ENCODE measurements at places on chromosomes 16 and 17. TPM values are rescaled to one million over a fixed set of nuclear protein-coding genes. Genes with fewer than 3 reads are reported as not detected.

DNA sequence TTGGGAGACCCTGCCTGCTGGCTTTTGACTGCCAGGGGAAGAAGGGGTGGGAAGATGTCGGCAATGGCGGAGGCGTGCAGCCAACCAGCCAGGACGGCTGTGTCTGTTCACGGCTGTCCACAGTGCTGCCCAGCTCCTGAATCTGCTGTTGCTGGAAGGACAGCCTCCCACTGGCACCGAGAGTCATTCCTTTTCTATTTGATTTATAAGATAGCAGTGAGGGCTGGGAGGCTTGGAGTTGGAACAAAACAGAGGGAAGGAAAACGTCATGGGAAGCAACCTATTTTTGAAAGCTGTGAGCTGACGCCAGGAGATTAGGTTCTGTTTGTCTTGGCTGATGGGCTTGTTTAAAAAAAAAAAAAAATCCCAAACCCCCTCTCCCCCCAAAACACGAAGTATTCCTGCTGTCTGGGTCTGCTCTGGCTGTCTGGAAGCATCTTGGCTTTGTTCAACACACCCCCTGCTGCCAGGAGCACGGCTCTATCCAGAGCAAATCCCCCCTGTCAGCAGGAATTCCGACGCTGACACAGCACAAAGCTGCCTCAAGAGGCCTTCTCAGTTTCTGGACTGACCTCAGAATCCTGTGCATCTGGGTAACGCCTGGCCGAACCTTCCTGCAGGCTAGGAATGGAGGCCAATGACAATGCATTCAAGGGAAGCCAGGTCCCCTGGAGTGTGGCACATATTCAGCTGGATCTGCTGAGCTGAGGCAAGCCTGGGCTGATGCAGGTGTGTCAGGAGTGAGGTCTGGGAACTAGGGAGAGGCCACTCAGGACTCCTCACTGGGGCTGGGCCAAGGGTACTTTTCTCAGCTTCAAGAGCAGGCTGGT, 41.0 kb upstream of the SREBF1 start:
- DNase-seq = no peak

DNA sequence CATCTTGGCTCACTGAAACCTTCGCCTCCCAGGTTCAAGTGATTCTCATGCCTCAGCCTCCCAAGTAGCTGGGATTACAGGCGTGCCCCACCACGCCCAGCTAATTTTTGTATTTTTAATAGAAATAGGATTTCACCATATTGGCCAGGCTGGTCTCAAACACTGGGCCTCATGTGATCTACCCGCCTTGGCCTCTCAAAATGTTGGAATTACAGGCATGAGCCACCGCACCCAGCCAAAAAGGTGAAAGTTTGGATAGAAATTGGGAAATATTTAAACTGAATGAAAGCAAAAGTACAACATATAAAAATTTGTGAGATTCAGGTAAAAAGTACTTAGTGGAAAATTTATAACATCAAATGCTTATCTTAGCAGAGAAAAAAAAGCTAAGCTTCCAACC, 52.9 kb upstream of the KIFC3 start:
- no peak for DNase-seq

GRCh38 chr17:67769231-67769630, 51.5 kb downstream of the NOL11 start:
- no peak for DNase-seq

- peak; percentile 48 for DNase-seq
These were observed 53.4 kb downstream of the CACNG3 start for GRCh38 chr16:24309258-24310142.

DNA sequence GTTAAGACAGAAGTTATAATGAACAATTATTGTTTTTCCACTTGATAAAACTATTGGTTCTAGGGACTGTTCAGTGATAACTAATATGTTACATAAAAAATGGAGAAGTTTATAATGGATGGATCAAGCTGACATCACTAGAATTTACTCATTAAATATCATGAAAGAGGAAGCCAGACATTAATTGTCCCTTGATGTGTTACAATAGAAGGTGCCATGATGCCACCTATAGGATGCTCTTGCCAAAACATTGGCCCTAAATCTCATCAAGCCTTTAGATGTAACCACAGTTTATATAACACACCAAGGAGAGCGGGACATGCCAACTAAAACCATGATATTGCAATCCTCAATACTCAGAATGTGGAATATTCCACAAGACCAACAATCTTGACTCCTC, 147.9 kb upstream of the MON1B start:
- DNase-seq = no peak

DNA sequence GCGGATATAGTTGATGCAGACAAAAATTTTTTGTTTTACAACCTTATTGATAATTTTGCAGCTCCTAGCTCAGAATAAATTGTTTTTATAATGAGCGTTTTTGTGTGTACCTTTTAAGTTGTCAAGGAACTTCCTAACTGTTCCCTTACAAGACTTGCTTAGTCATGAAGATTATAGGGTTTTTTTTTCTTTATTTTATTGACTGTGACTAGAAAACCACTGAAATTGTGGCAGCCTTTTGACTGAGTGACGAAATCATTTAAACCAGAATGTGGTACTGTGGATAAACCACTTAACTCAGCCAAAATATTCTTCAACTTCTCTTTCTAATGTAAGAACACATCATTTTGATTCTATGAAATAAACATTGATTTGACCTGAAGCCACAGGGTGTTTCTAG, 40.8 kb upstream of the VPS4A start:
- DNase-seq = no peak

DNA sequence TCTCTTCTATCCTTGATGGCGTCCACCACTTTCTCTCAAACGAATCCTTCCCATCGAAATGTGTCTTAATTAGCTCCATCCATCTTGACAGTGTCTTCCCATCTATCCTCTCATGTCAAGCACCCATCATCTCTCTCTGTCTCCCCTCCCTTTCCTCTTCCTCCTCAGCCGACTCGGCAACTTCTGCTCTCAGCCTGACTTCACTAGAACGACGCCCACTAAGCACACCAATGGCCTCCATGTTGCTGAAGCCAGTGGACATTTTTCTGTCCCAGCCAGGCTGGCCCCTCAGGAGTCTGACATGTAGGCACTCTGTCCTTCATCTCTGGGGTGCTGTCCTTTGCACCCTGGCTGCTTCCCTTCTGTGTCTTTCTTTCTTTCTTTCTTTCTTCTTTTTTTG, 2.5 kb upstream of the SPATA20 start:
- DNase-seq = no peak

GRCh38 chr16:79517156-79517555, 83.4 kb downstream of the MAF start:
- no peak for DNase-seq

GRCh38 chr16:28534542-28535373, 4.0 kb downstream of the NUPR1 start:
- no peak for DNase-seq

DNA sequence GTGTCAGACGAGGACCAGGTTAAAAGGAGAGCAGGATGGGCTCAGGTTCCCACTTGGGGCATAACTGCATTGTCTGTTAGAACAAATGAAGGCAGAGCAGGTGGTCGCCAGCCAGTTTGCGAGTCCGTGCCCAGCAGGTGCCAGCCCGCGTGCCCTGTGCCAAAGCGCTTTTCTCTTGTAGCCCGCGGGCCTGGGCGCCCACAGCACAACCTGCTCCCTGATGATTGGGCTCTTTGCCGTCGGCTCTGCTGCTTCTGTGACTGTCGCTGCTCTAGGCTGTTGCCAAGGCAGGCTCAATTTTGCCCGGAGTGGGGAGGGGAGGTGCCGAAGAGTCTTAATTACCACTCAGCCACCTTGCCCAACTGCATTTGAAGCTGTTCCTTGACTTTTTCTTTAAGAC, 21.1 kb downstream of the KNOP1 start:
- DNase-seq = no peak

GRCh38 chr16:84547546-84548061, 43.1 kb upstream of the MEAK7 start:
- DNase-seq = no peak

GRCh38 chr16:56793492-56793891, 63.6 kb downstream of the NUP93 start:
- DNase-seq = no peak

GRCh38 chr17:45731459-45731858, 52.7 kb upstream of the CRHR1 start:
- DNase-seq = no peak

GRCh38 chr16:49020436-49020835, 261.2 kb downstream of the CBLN1 start:
- DNase-seq = no peak

GRCh38 chr17:49985310-49985990, 9.6 kb downstream of the DLX3 start:
- no peak for DNase-seq

DNA sequence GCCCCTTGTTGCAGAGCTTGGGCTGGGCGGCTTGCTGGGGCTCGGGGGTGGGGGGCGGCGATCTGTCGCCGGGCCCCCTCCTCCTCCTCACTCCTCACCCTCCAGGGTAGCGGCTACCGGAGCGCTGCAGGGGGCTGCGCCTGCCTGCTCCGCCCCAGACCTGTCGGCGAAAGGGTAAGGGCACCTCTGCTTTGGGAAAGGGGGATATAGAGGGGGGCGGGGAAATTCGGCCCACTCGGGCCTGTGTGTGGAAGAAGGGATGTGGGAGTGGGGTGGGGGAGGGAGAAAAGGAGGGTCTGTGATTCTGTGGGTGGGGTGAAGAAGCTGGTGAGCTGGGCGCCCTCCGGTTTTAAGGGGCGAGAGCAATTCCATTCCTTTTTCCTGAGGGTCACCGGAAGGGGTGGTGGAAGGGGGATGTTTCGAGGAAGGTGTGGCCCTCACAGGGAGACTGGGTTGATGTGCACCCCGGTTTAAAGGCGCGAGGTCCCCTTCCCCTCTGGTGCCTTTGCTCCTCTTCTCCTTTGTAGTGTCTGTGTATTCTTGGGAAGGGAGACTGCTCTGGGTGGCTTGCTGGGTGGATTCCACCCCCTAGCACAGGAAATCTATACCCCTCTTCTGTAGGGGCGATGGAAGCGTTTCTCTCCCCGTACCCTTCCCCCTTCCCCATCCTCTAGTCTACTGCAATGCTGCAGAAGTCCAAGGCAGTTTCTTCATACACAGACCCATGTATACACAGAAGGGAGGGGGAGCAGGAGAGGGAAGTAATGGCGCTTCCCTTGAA, 878 bp downstream of the TAOK1 start:
- peak; percentile 14 for DNase-seq

The PRR29 gene
- total RNA-seq = 1.1 TPM

- DNase-seq = no peak
These were observed 113.2 kb downstream of the SPECC1 start for GRCh38 chr17:20122254-20122879.

DNA sequence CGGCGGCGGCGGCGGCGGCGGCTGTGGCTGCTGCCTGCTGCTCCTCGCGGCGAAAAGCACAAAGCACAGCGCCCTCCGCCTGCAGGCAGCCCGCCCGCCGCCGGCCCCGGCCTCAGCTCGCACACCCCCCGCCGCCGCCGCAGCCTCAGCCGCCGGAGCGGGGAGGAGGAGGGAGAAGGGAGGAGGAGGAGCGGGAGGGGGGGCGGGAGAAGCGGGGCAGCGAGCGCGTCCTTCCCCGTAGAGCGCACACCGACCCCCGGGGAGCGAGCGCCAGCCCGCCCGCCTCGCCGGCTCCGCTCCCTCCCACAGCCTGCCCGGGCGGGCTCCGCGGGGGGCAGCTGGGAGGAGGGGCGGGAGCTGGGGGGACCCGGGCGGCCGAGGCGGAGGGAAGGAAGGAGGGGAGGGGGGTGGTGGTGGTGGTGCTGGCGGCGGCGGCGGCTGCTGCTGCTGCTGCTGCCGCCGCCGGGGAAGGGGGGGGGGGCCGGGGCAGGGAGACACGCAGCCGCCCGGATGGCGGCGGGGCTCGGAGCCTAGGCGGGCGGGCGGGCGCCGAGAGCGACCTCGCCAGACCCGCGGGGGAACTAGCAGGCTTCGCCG, at the start of gene UBTF:
Gene UBTF (minus strand): TSS at position 60 of the 597 bp plus-strand sequence. CDS start 1,446 bp downstream, outside the sequence.
- DNase-seq = peak; percentile 73

- no peak for DNase-seq
These were observed 83.3 kb downstream of the WDR59 start for GRCh38 chr16:74901606-74902005.

- DNase-seq = no peak
These were observed 68.5 kb upstream of the PLCG2 start for GRCh38 chr16:81710596-81710995.

DNA sequence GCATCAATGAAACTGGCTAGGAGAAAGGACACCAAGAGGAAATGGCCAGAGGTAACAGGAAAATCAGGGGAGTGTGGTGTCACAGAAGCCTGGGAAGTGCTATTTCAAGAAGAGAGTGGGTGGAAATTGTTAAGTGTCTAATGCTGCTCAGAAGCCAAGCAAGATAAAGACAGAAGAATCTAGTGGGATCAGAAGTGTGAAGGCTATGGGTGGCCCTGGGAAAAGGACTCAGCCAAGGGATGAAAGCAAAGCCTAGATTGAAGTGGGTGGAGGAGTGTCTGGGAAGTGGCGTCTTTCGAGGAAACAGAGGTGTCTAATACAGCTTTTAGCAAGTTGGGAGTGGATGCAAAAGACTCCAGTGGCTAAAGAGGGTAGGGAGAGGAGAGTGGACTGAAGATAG, 13.4 kb downstream of the PDZD9 start:
- no peak for DNase-seq

The KRT32 gene
- total RNA-seq = not detected

DNA sequence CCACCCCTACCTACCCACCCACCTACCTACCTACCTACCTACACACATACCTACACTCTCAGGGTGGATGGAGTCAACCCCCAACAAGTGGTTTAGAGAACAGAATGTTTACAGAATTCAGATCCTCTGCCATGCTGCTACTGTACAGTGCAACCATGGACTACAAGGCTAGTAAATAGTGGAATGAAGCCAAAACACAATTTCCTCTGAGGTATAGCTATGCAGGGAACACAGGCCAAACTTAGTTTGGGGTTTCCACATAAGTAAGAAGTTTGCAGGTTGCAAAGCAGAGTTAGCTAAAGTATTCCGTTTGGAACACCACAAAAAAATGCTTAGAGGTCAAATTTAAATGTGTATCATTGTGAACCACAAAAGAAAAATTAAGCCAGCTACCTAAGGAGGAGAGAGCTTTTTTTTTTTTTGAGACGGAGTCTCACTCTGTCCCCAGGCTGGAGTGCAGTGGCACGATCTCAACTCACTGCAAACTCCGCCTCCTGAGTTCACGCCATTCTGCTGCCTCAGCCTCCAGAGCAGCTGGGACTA, 2.7 kb upstream of the AP1G1 start:
- no peak for DNase-seq

DNA sequence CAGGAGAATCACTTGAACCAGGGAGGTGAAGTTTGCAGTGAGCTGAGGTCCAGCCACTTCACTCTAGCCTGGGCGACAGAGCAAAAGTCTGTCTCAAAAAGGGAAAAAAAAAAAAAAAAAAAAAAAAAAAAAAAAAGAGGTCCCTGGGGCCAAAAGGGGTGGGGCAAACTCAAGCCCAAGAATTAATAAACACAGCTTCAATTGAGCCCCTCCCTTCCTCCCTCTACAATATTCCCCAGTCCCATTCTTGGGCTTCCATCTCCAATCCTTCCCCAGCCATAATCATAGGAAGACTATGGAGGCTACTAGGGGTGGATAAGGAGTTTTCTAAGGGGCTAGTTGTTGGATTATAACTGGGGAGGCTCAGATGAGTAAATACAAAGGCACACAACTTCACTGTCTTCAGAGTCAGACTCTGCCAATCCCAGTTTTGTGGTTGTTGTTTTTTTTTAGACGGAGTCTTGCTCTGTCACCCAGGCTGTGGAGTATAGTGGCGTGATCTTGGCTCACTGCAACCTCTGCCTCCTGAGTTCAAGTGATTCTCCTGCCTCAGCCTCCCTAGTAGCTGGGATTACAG, 9.5 kb downstream of the CAVIN1 start:
- DNase-seq = no peak

- no peak for DNase-seq
These were observed 35.8 kb upstream of the ABCA9 start for GRCh38 chr17:69096541-69096940.

- no peak for DNase-seq
These were observed 1.2 kb downstream of the STAT3 start for GRCh38 chr17:42386777-42387657.

The KRT27 gene
- not detected for total RNA-seq

- no peak for DNase-seq
These were observed at the start of gene CENPT for GRCh38 chr16:67847064-67847861. Gene CENPT (minus strand): TSS chr16:67847693. CDS start chr16:67833859, 13,834 bp downstream.
